ENCODE measurements at places on chromosomes 5 and 9.

GRCh38 chr9:82130331-82131042, 141.9 kb downstream of the SPATA31D1 start:
- no peak for DNase-seq

DNA sequence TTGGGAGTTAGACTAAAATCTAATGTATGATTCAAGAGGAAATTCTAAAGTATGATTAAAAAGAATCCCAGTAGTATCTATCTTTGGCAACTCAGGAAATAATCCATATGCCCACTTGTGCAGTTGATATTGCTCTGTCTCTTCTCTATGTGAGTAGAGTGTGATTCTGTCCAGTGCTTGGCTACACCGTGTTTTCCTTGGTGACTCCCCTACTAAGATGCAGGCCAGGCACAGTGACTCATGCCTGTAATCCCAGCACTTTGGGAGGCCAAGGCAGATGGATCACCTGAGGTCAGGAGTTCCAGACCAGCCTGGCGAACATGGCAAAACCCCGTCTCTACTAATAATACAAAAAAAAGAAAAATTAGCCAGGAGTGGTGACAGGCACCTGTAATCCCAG, 495.4 kb downstream of the MAT2B start:
- no peak for DNase-seq

DNA sequence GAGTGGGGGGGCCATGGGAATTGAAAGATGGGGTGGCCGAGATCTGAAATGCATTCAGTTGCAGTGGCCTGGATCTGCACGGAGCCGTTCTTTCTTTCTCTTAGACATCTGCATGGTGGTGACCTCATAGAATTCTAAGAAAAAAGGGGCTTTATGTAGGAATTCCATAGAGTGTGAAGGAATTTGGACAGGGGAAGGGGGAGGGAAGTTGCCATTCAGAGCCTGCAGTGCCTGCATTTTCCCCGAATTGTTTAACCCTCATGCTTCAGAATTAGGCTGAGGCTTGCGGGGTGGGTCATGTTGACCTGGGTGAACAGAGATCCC, 4.9 kb downstream of the NEK6 start:
- no peak for DNase-seq

- no peak for DNase-seq
These were observed 178.5 kb upstream of the EGFLAM start for GRCh38 chr5:38079620-38080402.

GRCh38 chr9:116697362-116697761, 10.3 kb downstream of the TRIM32 start:
- DNase-seq: no peak

All from CD4-positive, alpha-beta T cell treated with Interleukin-6 at 100 ng/mL for 8 hours (primary cell).